ENCODE measurements at places on chromosomes 16 and 17.

- no peak for DNase-seq
Measured at GRCh38 chr16:1923299-1924034, 5.3 kb upstream of the HS3ST6 start.

DNA sequence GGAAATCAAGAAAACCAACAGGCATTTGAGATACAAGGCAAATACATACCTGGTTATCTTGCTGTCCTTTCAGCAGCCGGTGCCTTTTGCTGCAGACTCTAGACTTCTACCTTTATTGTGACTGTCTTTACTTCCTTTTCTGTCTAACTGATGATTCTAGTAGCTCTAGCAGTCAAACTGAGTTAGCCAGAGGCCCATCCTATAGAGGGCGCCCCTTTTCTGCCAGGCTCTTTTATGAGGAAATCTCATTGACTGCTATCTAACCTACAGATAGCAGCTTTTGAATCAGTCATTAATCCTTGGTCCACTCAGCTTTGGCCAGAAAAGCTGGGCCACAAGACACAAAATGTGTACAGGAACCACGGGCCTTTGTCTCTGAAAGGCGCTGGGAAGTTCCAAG is 87.5 kb upstream of the WSB1 start:
- DNase-seq: no peak

DNA sequence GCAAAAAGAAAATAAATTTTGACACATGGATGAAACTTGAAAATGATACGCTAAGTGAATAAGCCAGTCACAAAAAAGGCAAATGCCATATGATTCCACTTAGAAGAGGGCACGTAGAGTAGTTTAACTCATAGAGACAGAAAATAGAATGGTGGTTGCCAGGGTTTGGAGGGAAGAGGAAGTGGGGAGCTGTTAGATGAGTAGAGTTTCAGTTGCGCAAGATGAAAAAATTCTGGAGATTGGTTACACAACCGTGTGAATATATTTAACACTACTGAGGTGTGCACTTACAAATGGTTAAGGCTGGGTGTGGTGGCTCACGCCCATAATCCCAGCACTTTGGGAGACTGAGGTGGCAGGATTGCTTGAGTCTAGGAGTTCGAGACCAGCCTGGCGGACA is 93.4 kb upstream of the TMEM132E start:
- DNase-seq: no peak

GRCh38 chr17:17445296-17445924 is 31.4 kb upstream of the MED9 start:
- no peak for DNase-seq

DNA sequence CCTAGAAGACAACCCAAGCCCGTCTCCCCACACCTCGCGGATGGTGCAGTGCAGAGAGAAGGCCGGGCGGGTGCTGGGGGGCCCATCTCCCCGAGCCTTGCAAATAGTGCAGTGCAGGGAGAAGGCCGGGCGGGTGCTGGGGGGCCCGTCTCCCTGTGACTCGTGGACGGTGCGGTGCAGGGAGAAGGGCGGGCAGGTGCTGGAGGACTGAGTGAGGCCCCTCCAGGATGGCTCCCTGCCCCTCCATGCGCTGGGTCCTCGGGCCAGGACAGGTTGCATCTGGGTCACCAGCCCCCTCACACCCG is 40.0 kb upstream of the ACSF3 start:
- no peak for DNase-seq

DNA sequence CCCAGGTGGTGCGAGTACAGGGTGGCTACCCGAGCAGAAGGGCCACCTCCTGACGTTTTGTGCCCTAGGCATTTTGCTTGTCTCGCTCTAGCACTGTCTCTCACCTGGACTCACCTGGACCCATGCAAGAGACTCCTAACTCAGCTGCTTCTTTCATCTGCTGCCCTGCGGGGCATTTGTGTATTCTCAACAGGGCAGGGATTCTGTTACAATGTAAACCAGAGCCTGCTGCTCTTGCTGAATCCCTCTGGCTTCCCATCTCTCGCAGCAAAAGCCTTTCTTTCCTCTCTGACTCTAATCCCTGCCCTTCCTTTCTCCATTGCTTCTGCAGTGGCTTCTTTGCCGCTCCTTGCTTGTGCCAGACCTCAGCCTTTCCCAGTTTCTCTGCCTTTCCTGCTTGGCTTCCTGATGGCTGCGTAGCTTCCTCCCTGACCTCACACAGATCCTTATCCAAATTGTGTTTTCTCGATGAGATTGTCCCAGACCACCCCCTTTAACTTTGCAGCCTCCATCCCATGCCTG is 10.2 kb downstream of the ARSG start:
- no peak for DNase-seq

Measured in stimulated activated CD8-positive, alpha-beta memory T cell treated with anti-CD3 and anti-CD28 coated beads, Interleukin-15, amount 100 ng/mL, for 48 hours (primary cell).